ENCODE measurements at places on chromosomes 7 and 10.
A peak's percentile ranks its signal among the peaks of the same experiment; 100 is the strongest.

GRCh38 chr7:71414490-71414889 is 282.5 kb downstream of the GALNT17 start:
- DNase-seq: no peak

DNA sequence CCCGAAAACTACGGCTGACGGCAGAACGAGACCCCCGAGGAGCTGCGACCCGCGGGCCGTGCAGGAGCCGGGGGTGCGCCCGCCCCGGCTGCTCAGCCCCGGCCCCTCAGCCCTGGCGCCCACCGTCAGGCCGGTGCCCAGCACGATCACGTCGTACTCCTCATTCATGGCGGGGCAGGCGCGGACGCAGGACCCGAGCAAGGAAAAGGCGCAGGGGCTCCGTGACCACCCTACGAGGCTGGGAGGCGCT is 218 bp downstream of the GDI2 start:
- no peak for DNase-seq

- no peak for DNase-seq
Observed at GRCh38 chr7:25861601-25862260, 290.3 kb upstream of the NFE2L3 start.

DNA sequence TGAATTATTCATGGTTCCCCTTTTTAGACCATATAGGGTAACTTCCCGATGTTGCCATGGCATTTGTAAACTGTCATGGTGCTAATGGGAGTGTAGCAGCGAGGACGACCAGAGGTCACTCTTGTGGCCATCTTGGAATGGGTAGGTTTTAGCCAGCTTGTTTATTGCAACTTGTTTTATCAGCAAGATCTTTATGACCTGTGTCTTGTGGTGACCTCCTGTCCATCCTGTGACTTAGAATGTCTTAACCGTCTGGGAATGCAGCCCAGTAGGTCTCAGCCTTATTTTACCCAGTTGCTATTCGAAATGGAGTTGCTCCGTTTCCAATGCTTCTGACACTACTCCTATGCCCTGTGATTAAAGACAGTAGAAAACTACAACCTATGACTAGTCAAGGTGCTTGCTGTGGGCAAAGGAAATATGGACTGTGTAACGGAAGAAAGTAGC is 18.8 kb upstream of the PAXIP1 start:
- no peak for DNase-seq

DNA sequence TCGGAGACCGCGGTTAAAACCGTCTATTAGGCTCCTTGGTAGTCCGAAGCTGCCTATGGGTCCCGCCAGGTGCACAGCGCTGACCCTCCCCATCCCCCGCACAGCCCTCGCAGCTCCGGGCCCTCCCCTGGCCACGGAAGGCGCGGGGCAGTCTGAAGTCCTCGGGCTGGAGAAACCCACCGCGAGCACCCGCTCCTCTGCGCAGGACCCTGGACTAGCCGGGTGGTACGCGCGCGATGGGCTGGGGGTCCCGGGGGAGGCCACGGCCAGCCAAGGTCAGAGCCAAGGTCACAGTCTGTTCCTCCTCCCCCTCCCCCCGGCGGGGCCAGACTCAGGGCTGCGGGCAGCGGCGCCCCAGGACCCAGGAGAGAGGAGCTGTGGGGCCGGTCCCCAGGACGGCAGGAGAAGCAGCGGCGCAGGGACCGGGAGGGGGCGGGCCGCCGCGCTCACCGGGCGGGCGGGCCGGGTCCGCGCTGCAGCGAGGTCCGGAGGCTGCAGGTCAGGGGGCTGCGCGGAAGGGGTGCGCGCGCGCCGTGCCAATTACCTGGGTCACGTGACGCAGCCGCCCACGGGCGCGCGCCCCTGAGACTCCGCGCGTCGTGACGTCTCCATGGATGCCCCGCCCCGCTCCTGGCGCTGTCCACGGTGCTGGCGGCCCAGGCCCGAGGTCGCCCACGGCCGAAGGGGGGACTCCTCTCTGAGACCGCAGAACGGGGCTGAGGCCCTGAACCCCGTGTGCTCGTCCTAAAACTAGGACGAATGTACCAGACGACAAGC is at the start of gene OGDHL:
TSS of gene OGDHL (minus strand) at position 535 of the 777 bp plus-strand sequence. CDS start 3,731 bp downstream, outside the sequence.
- peak; percentile 38 for DNase-seq

GRCh38 chr10:13053794-13054462 is 46.0 kb upstream of the OPTN start:
- no peak for DNase-seq

GRCh38 chr10:60086421-60086820 is 180.1 kb upstream of the CCDC6 start:
- no peak for DNase-seq

GRCh38 chr10:132496360-132497062 is 41.1 kb upstream of the INPP5A start:
- no peak for DNase-seq

- peak; percentile 71 for DNase-seq
Observed at GRCh38 chr10:122850705-122851640, 5.3 kb upstream of the CUZD1 start.

- DNase-seq: no peak
Observed at GRCh38 chr10:630581-631073, 58.8 kb downstream of the DIP2C start.

- DNase-seq: no peak
Observed at GRCh38 chr10:52672880-52673279, 99.7 kb downstream of the MBL2 start.

DNA sequence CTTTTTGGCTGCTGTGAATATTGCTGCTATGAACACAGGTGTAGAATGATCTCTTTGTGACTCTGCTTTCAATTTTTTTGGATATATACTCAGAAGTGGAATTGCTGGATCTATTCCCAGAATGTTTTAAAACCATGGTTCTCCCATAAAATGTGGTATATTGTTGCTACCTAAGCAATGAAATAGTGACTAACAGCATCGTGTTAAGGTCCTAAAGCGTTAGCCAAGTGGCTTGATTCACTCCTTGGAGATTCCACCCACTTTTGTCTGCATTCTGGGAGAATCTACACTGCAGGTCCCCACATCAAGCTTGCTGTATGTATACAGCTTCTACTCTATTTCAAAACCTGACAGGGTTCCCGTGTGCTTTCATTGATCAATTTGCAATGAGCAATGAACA is 105.6 kb downstream of the CDK6 start:
- DNase-seq: no peak

DNA sequence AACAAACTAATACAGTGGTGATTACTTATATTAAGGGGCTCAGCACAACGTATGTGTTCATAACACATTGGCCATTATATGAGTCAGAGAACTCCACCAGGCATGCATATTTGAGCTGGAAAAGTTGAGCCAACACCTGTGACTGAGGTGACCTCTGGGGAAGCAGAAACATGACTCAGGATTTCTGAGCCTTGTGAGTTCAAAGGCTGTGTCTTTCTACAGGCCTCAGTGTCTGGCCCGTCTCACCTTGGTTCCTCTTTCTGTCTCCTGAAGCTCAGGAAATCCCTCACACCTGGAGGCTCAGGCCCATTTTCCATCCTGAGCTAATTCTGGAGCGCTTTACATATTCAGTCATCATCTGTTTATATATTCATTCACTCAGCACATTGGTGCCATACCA is 230.9 kb upstream of the AGK start:
- no peak for DNase-seq

DNA sequence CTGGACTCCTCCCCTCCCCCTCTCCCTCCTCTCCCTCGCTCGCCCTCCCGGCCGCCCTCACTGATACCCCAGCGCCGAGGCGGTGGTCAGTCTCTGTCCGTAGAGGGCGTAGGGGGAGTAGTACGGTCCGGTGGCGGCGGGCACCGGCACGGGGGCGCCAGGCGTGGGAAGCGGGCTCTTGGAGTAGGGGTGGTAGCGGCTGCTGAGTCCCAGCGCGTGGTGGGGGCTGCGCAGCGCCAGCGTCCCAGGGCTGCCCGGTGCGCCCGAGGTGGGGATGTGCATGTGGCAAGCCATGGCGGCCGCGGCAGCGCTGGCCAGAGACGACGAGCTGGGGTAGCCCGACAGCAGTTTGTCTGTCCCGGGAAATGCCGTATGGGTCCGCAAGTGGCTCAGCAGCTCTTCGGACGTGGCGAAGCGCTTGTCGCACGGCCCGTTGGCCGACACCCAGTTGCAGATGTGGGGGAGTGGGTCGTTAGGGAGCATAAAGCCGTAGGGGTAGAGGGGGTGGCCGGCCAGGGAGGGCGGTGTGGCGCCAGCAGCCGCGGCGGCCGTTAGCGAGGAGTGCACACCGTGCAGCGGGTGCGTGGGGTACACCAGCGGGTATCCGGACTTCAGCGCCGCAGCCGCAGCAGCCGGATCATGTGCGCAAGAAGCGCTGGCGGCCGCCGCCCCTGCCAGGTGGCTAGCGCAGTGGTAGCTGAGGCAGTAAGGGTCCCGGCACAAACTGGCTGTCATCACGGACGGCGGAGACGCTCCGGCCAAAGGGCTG is 2.7 kb downstream of the ZNF503 start:
- peak; percentile 41 for DNase-seq

DNA sequence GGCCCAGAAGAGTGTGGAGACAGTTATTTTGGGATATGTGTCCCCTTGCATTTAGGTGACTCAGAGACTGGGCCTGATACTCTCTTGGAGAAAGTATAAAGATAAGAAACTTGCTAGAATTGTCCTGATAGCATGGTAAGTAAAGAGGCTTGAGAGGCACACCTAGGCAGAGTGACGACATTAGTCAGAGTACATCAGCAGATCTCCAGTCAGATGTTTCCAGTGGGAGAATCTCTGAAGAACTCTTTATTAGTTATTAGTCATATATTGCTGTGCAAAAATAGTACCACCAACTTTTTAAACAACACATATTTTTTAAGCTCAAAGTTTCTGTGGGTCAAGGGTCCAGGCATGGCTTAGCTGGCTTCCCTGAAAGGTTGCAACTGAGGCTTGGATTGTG is 182.6 kb downstream of the NEBL start:
- DNase-seq: no peak

GRCh38 chr7:24936121-24936824 is 43.7 kb downstream of the OSBPL3 start:
- peak; percentile 53 for DNase-seq

GRCh38 chr10:102435529-102436233 is 3.3 kb upstream of the CUEDC2 start:
- peak; percentile 65 for DNase-seq

DNA sequence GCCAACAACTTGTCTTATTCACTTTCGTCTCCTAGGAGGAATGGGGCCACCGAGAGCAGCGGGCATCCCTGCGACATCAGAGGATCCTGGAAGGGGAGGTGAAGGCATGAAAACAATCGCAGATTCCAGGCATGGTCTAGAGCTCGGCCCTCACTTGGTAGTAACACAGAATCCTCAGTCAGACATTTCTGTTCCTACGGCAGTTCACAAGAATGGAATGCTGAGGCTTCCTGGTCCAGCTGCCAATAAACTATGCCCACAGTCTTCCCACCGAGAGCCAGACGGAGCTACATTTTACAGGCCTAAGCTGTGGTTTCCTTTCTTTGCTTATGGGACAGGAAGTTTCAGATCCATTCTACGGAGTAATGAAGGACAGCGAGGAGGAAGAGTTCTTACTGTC is 75.8 kb downstream of the OR13A1 start:
- DNase-seq: peak; percentile 53

DNA sequence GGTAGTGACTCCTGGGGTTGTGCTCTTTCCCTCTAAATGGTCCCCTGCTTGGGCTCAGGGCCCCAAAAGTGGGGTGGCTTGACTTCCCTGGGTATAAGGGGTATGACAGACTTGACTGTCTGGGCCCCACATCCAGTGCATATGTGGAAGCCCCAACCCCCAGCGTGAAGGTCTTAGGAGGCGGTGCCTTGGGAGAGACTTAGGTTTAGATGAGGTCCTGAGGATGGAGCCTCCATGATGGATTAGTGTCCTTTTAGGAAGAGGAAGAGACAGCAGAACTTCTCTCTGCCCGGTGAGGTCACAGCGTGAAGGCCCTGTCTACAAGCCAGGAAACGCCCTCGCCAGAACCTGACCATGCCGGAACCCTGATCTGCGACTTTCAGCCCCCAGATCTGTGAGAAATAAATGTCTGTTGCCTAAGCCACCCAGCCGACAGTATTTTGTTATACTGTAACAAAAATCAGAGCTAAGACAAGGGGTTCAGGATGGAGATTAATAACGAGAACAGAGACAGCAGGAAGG is 23.8 kb downstream of the PODXL start:
- no peak for DNase-seq
